ENCODE measurements at places on chromosomes 4 and X. TPM values are rescaled to one million over a fixed set of nuclear protein-coding genes. Genes with fewer than 3 reads are reported as not detected.

GRCh38 chrX:72125331-72126047, 6.2 kb downstream of the RTL5 start:
- DNase-seq = no peak

DNA sequence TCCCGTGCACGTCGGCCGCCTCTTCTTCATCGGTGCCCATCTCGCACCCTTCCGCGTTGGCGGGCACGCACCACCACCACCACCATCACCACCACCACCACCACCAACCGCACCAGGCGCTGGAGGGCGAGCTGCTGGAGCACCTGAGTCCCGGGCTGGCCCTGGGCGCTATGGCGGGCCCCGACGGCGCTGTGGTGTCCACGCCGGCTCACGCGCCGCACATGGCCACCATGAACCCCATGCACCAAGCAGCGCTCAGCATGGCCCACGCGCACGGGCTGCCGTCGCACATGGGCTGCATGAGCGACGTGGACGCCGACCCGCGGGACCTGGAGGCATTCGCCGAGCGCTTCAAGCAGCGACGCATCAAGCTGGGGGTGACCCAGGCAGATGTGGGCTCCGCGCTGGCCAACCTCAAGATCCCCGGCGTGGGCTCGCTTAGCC, 1.4 kb downstream of the POU4F2 start:
- no peak for DNase-seq

DNA sequence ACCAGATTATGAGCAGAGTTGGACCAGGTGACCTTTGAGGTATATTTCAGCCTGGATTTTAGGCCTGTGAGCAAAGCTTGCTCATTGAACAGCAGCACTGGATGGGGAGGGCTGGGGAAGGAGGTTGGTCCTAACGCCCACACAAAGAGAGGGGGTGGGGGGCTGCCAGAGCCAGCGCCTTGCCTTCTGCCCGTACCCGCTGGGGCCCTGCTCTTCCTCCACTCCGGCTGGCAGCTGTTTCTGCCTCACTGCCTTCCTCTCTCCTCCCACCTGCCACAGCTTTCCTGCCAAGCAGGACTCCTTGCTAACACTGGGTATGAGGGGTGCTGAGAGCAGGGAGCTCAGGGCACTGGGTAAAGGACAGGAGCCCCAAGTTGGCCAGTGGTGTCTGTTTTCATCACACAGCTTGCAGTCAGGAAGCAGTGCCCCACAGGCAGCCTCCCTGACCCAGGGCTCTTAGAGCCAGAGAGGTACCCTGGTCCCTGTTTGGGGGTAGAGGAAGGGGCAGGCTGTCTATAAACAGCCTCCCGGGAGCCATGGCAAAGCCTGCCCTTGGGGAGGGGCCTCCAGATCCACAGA, 6.1 kb downstream of the NALF2 start:
- no peak for DNase-seq

- no peak for DNase-seq
Observed at GRCh38 chrX:129559783-129560182, 19.7 kb downstream of the OCRL start.

The CFP gene
- 7.4 TPM for total RNA-seq

The AMOT gene
- 3.2 TPM for total RNA-seq

DNA sequence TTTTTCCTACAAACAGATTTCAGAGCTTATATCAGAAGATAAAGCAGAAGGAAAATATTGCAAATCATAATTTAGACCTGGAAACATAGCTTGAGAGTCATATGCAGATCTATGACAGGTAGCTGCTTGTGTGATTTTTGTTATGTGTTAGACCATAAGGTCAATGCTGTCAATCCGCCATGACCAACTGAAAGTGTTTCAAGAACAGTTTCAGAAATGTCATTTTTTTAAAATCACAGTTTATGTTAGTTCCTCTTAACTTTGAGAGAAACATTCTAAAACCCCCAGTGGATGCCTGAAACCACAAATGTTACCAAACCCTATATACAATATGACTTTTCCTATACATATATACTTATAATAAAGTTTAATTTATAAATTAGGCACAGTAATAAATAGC, 391.3 kb upstream of the FAM241A start:
- no peak for DNase-seq

GRCh38 chr4:94827481-94828110, 69.8 kb downstream of the BMPR1B start:
- DNase-seq = no peak

GRCh38 chrX:30592831-30593230, 15.3 kb upstream of the TASL start:
- DNase-seq = no peak

GRCh38 chrX:132413459-132413858, 75.4 kb downstream of the MBNL3 start:
- DNase-seq = no peak

- no peak for DNase-seq
Observed at GRCh38 chrX:111168314-111168713, 72.3 kb downstream of the PAK3 start.

DNA sequence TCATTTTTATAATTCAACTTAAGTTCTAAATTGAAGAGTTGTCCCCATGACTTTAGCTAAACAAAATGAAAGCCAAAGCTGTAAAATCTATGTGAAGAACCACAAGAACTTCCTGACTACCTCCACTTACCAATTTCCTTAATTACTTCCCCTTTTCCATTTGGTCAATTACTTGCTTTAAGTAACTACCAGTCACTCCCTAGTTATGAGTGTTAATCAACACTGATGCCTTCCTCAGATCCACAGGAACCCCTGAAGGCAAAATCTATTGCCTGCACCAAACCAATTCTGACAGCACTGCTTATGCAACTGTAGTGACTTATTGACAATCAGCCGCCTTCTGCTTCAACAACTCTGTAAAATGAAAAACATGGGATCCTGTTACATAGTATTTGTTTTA, 10.5 kb downstream of the RBMX start:
- DNase-seq = no peak

The IL3RA gene
- total RNA-seq = 30.6 TPM

- no peak for DNase-seq
Observed at GRCh38 chrX:7146703-7147412, 654 bp upstream of the STS start.

- DNase-seq = no peak
Observed at GRCh38 chr4:71732706-71733105, 51.2 kb downstream of the GC start.

The AFM gene
- total RNA-seq = not detected

The UGT2B7 gene
- total RNA-seq = not detected

DNA sequence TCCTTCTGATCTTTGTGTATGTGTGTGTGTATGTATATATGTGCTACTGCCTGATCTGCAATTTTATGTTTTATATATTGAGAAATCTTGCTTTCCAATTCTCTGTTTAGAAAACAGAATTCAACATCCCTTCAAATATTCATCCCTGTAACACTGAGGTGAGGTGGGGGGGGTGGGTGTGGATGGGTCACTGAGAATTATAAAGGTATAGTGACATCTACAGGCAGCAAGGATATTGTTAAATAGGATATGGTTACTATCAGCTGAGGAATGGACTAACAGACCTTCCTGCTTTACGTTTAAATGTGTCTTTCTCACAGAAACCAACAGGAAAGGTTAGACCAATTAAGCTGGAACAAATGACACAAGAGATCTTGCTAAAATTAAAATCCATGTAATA, 19.0 kb upstream of the MAGEB2 start:
- no peak for DNase-seq

The FAM9B gene
- not detected for total RNA-seq

The UGT2B11 gene
- not detected for total RNA-seq

GRCh38 chr4:132605551-132605950, 543.5 kb upstream of the PCDH10 start:
- DNase-seq = no peak

The PNMA6A gene
- 1.8 TPM for total RNA-seq
